ENCODE measurements at places on chromosomes 3 and 15.

GRCh38 chr3:196624067-196624790 is 15.3 kb upstream of the NRROS start:
- H3K4me3 ChIP-seq, result no peak overlapping the region
- no peaks in the 10 kb centered on the region for H3K4me1 ChIP-seq
- DNase-seq, result peak; percentile 62
- no peaks in the 10 kb centered on the region for H3K27me3 ChIP-seq
- peak overlapping the region; percentile 70 for H3K27ac ChIP-seq

DNA sequence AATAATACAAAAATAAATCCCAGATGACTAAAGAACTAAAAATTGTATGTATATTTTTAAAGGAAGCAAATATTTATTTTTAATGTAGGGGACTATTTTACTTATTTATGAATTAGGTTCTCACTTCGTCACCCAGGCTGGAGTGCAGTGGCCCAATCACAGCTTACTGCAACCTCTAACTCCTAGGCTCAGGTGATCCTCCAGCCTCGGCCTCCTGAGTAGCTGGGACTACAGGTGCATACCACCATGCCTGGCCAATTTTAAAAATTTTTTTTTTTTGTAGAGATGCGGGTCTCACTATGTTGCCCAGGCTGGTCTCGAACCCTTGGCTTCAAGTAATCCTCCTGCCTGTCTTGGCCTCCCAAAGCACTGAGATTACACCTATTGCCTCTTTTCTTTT is 42.6 kb downstream of the CMTM7 start:
- H3K27ac ChIP-seq, result no peak overlapping the region
- H3K27me3 ChIP-seq, result no peaks in the 10 kb centered on the region
- no peak overlapping the region for H3K4me3 ChIP-seq
- no peak for DNase-seq
- peaks cover 3% of the 10 kb centered on the region for H3K4me1 ChIP-seq

GRCh38 chr3:81545572-81545971 is 215.9 kb downstream of the GBE1 start:
- no peak overlapping the region for H3K27ac ChIP-seq
- H3K4me1 ChIP-seq, result no peaks in the 10 kb centered on the region
- no peaks in the 10 kb centered on the region for H3K36me3 ChIP-seq

GRCh38 chr15:93139436-93139835 is 50.4 kb upstream of the RGMA start:
- DNase-seq, result no peak
- H3K27me3 ChIP-seq, result no peaks in the 10 kb centered on the region
- no peak overlapping the region for H3K27ac ChIP-seq
- no peaks in the 10 kb centered on the region for H3K4me1 ChIP-seq
- no peak overlapping the region for H3K4me3 ChIP-seq

DNA sequence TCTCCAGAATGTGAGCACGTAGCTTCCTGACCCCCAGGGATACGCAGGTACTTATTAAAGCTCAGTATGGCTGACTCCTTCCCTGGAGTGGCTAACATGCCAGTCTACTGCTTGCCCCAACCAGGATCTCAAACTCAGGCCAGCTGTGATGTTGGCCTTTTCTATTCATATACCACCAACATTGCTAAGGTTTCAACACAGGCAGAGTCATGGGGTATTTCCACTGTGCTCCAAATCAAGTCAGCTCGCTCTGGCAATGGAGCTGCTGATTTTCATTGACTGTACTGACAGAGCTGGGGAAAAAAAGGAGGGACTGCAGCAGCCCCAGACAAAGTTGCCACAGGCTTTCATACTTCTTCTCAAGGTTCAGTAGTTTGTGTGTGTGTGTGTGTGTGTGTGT is 87.0 kb downstream of the CFAP20DC start:
- no peak overlapping the region for H3K4me3 ChIP-seq
- H3K27ac ChIP-seq, result no peak overlapping the region
- no peaks in the 10 kb centered on the region for H3K27me3 ChIP-seq
- no peaks in the 10 kb centered on the region for H3K36me3 ChIP-seq
- H3K4me1 ChIP-seq, result no peaks in the 10 kb centered on the region

All from body of pancreas (tissue), 4 donors.